ENCODE measurements at places on chromosomes 13 and 19.

GRCh38 chr13:113540523-113540922, 44.0 kb upstream of the TFDP1 start:
- DNase-seq = peak; percentile 7

GRCh38 chr13:112692586-112692985, 2.7 kb downstream of the ATP11A start:
- no peak for DNase-seq

GRCh38 chr19:51547397-51548212, 16.1 kb upstream of the SIGLEC6 start:
- no peak for DNase-seq

DNA sequence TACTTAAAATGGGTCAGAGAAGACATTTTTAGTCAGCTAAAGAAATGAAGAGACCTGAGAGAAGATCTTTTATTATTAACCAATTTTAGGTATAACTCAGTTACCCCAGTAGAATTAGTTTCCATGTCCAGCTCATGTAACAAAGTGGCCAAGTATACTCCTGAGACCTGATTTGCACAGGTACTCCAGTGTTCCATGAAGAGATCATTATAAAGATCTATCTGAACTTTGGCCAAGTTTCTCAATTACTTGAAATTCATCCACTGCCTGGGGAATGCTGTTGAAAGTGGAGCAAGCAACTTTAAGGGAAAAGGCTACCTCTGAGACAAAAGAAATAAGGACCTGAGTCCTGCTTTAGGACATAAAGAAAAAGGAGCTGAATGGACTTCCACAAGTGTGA, 47.0 kb downstream of the EDNRB start:
- DNase-seq = no peak

DNA sequence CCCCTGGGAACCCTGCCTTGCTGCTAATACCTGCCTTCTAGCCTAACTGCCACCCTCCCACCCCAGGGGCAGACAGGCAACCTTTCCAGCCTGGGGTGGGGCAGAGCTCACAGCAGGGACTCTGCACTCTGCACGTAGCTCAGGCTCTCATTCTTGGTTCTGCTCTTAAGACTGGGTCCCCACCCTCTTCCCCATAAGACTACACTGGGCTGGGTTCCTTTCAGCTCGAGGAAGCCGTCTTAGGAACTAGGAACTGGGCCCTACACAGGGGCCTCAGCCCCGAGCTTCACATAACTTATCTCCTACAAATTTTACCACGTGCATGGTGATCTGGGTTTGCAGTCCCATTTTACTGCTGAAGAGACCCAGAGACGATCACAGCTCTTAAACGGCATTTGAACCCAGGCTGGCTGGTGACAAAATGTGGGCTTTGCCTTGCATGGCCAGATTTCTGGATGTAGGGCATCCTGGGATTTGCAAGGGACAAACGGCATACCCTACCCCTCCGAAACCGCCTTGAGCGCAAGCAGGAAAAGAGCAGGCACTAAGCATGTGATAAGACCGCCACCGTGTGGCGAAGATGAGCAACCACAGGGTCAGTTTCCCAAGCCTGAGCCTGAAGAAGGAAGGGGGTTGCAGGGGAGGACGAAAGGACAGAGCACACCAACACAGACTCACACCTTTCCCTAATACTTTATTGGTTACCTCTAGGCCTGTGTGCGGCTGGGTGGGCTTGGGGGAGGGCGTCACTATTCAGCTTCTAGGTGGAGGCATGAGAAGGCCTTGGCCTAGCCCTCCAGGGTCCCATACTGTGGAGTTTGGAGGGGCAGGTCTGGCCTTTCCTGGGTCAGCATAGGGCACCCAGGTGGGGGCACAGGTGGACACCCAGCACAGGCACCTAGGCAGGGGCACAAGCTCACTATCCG, 5.1 kb downstream of the JUNB start:
- peak; percentile 74 for DNase-seq

DNA sequence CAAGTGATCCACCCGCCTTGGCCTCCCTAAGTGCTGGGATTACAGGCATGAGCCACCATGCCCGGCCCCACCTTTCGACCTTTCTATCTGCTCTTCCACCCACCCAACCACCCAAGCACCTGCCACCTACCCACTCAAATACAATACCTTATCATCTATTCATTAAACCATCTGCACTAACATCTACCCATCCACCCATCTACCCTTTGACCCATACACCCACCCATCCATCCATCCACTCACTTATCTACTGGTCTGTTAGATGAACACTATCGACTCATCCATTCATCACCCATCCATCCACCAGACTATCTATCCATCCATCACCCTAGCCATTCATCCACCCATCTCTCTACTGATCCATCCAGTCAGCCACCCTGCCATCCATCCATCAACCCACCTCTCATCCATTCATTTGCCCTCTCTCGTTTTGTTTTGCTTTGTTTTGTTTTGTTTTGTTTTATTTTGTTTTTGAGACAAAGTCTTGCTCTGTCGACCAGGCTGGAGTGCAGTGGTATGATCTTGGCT, 17.2 kb downstream of the EML2 start:
- DNase-seq = no peak

DNA sequence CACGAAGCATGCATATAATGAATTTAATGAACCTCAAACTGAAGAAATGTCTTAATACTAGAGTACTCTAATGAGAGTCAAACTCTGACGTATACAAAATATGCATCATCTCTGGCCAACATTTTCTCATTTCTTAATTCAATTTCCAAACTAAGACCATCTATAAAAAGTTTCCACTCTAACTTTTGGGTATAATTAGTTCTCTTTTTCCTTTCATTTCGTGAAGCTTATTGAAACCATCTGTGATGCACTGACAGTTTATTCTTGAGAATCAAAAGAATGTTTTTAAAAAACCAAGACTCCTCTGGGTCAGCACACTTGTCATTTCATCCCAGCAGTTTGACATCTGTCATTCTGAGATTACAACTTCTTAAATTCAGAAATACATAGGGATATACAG, 90.0 kb downstream of the CAB39L start:
- DNase-seq = no peak

DNA sequence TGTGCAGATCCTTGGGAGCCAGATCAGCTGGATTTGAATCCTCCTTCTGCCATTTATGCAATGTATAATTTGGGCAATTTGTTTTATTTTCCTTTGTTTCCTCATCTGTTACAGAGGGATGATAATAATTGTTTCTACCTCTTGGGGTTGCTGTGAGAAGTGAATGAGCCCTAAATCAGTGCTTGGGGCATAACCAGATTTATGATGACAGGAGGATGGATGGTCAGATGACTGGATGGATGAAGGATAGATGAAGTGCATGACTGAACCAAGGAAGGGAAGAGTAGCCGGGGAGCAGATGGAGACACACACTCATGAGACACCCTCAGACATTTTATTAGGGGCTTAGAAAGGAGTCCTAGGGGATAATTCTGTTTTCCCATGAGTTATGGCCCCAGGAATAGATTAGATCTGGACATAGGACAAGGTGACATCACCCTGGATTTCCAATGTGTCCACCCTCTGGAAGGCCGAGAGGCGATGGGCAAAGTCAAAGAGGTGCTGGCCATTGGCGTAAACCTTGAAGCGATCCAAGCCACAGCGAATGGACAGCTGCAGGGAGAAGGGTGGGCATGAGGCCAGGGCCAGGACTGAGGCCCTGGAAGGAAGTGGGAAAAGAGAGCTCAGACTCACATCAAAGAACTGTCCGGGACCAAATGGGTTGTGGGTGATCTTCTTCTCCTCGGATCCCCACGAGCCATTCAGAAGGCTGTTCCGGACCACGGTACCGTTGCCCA, 11.2 kb downstream of the LGALS4 start:
- DNase-seq = no peak

GRCh38 chr19:18392926-18393325, 4.5 kb downstream of the LRRC25 start:
- no peak for DNase-seq

DNA sequence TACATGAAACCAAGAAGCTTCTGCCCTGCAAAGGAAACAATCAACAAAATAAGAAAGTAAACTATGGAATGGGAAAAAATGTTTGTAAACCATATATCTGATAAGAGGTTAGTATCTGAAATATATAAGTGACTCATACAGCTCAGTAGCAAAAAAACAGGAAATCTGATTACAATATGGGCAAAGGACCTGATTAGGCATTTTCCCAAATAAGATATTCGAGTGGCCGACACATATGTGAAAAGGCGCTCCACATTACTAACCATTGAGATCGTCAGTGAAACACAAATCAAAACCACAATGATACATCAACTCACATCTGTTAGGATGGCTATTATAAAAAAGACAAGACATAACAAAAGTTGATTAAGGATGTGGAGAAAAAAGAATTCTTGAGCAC, 2818.6 kb upstream of the PCDH20 start:
- no peak for DNase-seq

DNA sequence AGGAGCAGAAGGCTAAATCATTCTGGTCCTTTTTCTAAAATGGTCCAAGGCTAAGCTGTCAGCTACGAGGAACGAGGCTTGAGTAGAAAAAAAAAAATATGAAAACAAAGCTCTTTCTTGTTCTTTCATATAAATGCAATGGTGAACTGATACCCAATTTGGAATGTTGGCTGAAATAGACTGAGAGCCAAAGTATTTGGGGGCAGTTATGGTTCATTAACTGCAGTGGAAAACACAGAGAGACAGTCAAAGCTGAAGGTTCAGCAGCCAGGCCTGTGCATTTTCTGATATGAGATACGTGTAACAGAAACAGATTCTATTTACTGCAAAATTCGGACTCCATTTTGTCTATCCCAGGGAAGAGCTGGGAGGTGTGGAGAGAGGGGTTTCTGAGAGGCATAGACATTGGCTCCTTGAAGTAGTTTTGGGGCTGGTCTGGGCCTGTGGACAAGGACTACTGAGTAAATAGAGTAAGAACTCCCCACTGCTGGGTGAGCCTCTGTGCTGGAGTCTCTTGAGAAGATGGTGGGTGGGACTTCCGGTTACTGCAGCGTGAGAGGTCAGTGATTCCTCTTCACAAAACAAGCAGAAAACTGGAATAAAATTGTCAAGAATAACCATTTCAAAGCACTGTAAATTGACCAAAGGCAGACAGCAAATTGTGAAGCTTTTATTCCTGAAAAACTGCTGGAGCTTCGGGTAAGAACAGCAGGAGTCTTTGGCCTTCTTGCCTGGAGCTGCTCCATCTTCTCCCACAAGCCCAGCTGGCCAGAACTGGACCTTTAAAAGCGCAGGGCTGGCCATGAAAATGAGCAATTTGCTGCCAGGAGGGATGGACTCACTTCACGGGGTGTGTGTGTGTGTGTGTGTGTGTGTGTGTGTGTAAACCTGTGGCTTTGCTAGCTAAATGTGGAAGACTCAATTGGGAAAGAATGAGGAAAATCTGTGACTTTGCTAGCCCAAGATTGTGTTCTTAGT, 43.1 kb upstream of the CNMD start:
- no peak for DNase-seq

GRCh38 chr19:9586764-9587163, 2.5 kb upstream of the ZNF121 start:
- peak; percentile 45 for DNase-seq

DNA sequence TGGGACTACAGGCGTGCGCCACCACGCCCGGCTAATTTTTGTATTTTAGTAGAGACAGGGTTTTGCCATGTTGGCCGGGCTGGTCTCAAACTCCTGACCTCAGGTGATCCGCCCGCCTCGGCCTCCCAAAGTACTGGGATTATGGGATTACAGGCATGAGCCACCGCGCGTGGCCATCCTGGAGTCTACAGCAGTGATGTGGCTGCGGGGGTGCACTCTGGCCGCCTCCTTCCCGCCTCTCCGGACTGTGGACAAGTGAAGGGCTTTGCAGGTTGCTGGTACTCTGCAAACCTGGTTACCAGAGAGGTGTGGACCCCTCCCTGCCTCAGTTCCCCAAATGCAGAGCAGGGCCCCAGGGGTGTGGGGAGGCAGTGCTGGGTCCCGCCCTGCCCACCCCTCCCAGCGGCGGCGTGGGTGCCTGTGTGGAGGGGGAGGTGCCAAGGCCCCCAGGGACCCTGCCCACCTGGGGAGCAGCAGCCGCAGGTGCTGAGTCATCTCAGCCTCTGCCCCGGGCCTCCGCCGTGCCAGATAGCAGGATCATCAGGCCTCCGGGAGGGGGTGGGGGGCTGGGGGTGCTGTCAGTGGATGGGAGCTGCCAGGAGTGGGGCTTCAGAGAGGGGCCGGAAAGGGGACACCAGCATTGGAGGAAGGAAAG, 23.1 kb downstream of the ARID3A start:
- DNase-seq = no peak

- DNase-seq = no peak
Measured at GRCh38 chr13:66665991-66666390, 564.1 kb downstream of the PCDH9 start.

- no peak for DNase-seq
Measured at GRCh38 chr13:48804821-48805601, 151.3 kb downstream of the CYSLTR2 start.

DNA sequence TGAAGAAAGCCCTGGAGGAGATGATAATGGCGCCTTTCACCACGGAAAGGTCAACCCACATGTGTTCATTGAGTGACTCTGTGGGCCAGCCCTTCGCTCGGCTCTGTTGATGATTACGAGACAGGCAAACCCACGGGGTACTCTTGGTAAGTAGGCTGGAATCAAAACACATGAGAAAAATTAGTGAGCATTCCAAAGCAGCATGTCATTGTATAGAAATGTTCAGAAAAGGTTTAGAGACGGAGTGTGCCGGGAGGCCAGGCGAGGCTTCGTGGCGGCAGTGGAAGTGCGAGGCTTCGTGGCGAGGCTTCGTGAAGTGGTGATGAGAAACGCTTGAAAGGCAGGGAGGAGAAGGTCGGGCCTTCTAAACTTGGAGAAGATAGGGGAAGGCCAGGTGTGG, 144.3 kb downstream of the ZNF536 start:
- no peak for DNase-seq

GRCh38 chr13:59780058-59780457, 383.7 kb downstream of the DIAPH3 start:
- DNase-seq = no peak

DNA sequence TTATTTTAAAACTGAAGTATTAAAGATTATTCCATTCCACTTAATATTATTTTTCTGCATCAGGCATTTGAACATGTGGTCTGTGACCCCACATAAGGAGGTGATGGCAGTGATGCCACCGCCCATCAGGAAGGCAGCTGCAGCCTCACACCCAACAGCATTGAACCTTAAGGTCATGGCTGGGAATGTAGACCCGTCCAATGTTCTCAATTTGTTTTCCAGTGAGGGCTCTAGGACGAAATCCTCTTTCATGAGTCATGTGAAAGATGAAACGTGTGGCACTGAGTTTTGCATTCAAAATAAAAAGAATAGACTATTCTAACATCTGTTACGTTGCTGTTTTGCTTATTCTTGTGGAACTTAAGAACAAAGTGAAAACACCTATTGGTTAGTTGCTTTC, 74.5 kb upstream of the ANKRD10 start:
- no peak for DNase-seq

- DNase-seq = no peak
Measured at GRCh38 chr19:34387446-34387810, 16.8 kb upstream of the PDCD2L start.

- no peak for DNase-seq
Measured at GRCh38 chr19:9700229-9700981, 25.5 kb upstream of the ZNF562 start.

- no peak for DNase-seq
Measured at GRCh38 chr13:111530137-111530870, 209.9 kb downstream of the TEX29 start.
